Stimulated activated CD8-positive, alpha-beta memory T cell treated with anti-CD3 and anti-CD28 coated beads, Interleukin-2, amount 100 ng/mL, for 48 hours (primary cell): ENCODE measurements at places on chromosomes 13 and 19.

DNA sequence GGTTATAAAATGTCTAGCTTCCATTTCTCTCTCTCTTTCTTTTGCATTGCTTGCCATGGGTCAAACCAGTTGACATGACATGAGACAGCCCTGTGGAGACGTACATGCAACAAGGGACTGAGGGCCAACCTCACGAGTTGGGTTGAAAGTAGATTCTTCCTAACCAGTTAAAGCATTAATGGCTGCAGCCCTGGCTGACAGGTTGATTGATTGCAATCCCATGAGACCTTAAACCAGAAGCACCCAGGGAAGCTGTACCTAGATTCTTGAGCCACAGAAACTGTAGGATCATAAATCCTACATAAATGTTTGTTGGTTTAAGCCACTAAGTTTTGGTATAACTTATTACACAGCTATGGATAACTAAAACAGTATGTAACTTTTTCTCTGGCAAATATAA lies 373.8 kb downstream of the DACH1 start:
- no peak for DNase-seq

- no peak for DNase-seq
Observed at GRCh38 chr19:28686756-28687155, 526.2 kb downstream of the UQCRFS1 start.

GRCh38 chr13:71577127-71577526 lies 289.9 kb downstream of the DACH1 start:
- no peak for DNase-seq

GRCh38 chr13:72864142-72865011 lies 82.4 kb downstream of the PIBF1 start:
- no peak for DNase-seq

DNA sequence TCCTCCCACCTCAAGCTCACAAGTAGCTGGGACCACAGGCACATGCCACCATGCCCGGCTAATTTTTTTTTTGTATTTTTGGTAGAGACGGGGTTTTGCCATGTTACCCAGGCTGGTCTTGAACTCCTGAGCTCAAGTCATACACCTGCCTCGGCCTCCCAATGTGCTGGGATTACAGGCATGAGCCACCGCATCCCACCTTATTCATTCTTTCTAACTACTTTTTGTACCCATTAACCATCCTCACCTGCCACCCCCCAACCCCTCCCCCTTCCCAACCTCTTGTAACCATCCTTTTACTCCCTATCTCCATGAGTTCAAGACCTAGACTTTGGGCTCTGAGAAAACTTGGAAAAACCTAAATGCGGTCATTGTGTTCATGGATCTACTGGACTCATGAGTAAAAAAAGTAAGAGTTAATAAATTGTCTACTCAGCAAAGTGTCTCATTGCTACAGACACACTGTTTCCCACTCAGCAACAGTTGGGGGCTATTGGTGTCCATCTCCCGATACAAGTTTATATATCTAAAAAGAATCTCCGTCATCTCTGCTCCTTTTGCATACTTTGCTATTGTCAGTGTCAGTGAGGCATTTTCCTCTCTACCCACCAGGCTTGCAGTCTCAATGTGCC lies 44.1 kb upstream of the MEDAG start:
- DNase-seq, result no peak

- DNase-seq, result no peak
Observed at GRCh38 chr13:36475468-36475867, 43.2 kb downstream of the CCNA1 start.
